ENCODE measurements at places on chromosomes 5 and 9. TPM values are rescaled to one million over a fixed set of nuclear protein-coding genes. Genes with fewer than 3 reads are reported as not detected.

- no peak for DNase-seq
Observed at GRCh38 chr9:124810663-124811355, 33.9 kb downstream of the OLFML2A start.

DNA sequence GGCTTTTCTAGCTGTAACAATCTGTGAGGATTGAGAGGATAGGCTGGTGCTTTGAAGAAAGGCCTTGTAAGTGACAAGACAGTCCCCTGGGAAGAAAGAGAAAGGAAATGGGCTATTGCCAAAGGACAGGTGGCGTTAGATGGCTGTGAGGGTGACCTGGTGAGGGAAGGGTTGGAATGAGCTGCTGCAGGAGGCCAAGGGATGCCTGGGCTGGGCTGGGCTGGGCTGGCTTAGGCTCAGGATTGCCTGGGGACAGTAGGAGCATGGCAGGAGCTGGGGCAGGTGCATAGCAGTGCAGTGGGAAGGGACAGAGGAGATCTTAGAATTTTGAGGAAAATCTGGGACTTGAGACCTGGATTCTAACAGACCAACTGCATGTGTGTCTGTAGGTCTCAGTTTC, 9.7 kb upstream of the MYOZ3 start:
- DNase-seq, result no peak

DNA sequence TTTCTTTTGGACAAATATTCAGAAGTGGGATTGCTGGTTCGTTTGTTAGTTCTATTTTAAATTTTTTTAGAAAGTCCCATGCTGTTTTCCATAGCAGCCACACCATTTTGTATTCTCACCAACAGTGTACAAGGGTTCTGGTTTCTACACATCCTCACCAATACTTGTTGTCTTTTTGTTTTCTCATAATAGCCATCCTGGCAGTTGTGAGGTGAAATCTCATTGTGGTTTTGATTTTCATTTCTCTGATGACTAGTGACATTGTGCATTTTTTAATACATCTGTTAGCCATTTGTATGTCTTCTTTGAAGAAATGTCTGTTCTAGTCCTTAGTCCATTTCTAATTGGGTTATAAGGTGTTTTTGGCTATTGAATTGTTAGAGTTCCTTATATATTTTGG, 214.3 kb downstream of the ARRDC3 start:
- DNase-seq, result no peak

GRCh38 chr9:5438301-5439162, 807 bp upstream of the PLGRKT start:
- peak; percentile 48 for DNase-seq

DNA sequence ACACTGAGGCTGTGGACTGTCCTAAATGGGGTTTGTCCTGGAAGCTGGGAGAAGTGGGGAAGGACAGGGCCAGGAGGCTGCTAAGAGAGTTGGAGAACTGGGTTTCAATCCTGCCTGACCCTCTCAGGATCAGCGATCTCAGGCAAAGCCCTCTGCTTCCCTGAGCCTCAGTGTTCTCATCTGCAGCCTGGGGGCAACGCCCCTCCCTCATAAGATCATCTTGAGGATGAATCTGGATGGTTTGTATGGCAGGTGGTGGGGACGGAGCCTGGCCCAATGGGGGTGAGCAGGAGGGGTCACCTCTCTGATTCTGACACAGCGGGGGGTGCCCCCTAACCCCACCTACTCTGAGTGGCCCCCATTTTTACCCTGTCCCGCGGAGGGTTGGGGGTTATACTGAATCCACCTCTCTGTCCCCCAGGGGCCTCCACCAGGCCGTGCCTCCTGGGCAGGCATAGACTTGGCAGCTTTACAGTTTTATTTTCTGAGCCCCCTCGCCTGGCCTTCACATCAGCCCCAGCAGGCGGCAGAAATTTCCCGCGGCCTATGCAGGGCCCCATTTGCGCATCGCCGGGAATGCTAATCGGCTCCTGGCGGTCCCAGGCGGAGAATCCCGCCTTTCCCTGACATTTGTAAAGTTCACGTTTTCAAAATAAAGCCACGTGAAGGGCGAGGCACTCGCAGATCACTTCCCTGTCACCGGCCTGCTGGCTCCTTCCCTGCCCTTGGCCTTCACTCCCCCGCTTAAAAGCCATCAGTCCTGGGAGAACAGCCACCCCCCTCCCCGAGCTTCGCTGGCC, 17.8 kb upstream of the LAMC3 start:
- no peak for DNase-seq

DNA sequence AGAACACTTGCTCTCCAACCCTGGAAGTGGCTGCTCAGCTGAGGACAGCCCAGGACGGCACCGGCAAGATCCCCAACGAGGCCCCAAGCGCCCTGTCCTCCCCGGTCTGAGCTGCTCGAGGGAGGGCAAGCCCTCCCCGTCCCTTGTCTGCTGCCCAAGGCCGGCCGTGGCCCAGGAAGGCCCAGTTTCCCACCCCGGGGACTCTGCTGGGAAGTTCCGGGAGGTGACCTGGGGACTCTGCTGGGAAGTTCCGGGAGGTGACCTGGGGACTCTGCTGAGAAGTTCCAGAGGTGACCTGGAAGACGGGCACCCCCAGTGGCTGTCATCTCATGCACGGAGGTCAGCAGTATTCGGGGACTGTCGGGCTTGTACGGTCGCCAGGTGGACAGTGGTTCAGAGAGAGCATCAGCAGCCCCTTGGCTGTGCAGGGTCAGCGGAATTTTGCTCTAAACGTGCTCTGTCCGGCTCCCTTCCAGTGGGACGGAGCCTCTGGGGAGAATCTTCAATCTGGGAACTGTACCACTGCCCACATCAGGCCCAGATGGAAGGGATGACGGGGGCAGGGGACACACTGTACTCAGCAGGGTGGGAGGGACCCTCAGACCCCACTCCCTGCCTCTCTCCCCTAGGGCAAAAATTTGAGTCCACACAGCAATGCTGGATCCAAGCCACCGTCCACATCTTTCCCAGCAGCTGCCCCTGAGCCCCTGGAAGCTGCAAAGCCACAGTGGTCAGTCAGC, 7.2 kb downstream of the NACC2 start:
- no peak for DNase-seq

GRCh38 chr5:60722416-60722815, 22.4 kb upstream of the DEPDC1B start:
- DNase-seq, result no peak

GRCh38 chr5:81400375-81400774, 6.4 kb upstream of the ACOT12 start:
- no peak for DNase-seq

DNA sequence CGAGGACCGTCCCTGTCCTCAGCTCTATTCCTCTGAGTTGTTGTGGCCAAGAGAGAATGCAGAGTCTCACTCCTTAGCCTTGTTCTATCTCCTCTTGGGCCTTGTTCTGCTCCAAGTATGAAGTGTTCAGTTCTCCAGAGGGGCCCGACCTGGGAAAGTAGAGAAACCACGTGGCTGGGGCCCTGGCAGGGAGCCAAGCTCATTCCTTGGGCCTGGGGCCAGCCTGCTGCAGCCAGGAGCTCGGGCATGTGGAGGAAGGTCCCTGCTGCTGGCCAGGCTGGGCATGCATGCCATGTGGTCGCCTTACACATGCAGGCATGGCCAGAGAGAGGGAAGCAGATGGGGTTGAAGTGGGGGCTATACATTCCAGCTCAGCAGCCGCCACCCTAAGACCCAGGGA, 60.7 kb downstream of the COL27A1 start:
- DNase-seq, result no peak

DNA sequence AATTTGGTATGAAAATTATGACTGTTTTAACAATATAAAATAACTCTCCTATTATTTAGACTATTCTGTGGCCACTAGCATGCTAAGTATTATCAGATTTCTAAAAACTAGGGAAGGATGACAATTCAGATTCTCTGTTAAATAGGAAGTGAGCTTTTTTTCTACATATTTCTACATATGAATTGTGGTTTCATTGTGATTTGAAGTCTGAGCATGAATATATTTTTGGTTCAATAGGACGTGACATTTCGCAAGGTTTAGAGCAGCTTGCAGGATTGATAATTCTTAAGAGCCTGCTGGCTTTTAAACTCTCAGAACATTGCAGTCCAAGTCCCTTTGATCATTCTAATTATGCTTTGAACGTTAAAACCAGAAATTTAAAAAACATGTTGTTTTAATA, 82.9 kb downstream of the ADGRV1 start:
- DNase-seq, result no peak

GRCh38 chr5:66340786-66341185, 196.7 kb downstream of the SREK1 start:
- no peak for DNase-seq

GRCh38 chr5:128631771-128632170, 93.7 kb upstream of the FBN2 start:
- DNase-seq, result no peak

DNA sequence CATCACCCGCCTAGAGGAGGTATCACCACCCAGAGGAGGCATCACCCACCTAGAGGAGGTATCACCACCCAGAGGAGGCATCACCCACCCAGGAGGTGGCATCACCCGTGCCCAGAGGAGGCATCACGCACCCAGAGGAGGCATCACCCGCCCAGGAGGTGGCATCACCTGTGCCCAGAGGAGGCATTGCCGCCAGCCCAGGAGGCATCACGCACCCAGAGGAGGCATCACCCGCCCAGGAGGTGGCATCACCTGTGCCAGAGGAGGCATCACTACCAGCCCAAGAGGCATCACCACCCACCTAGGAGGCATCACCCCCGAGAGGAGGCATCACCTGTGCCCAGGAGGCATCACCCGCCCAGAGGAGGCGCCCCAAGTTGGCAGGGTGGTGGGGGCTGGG, 2.6 kb downstream of the NOTCH1 start:
- DNase-seq, result no peak

DNA sequence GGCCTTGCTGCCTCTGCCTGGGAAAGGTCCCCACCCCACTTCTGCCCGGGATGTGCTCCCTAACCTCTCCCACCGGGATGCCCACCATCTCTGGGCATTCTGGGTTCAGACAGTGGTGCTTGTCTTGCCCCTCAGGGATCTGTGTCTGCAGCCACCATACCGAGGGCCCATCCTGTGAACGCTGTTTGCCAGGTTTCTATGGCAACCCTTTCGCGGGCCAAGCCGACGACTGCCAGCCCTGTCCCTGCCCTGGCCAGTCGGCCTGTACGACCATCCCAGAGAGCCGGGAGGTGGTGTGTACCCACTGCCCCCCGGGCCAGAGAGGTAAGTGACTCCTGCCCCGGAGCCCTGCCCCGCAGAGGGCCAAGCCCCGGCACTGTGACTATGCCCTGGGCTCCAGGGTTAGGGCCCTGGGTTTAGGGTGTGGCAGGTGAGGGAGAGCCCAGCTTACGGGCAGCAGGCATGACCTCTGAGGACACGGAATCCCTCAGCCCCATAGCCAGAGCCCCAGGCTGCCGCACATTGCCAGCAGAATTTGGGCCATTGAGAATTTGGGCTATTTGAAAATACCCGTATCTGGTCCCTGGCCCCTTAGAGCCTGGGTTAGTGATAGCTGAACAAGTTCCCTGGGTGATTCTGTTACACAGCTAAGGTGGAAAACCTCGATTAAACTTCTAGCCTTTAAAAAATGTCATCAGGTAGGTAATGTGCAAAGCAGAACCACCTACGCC, 35.3 kb upstream of the AIF1L start:
- DNase-seq, result no peak

DNA sequence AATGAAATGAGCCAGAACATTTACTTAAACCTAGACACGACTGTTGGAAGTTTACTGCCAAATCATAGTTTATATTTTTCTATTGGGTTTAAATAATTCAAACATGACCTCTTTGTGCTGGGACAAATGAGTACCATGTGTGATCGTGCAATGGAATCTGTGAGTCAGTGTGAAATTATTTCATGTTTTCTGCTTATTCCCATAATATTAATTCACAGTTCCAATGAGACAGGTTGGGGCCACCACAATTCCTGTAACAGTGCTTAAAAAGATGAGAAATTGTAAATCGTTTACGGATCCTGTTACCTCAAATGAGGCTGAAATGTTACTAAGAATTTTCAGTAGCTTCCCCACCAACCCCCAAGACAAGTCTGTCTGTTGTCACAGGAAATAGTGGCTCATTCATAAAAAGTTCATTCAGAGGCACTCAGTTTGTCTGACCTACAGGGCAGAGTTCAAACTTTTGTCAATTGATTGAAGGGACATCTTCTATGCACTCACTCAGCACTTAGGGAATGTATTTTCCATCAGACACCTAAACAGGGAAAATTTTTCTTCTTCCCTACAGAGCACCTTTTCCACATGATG, 563.9 kb upstream of the ADAMTS16 start:
- DNase-seq, result no peak

DNA sequence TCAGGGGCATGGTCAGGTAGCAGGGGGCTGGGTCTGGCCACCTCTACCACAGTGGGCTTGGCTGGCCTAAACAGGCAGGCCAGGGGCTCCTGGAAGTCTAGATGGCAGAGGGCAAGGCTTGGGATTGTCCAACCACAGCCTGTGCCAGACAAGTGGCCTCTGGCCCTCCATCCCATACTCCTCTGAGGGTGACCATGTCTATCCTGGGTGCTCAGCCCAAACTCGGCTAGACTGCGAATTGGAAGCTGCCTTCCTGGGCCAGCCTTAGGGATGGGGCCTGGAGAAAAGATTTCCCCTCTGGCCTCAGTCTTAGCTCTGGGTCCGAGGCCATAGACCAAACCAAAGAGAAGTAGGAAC, 110.5 kb downstream of the PHF2 start:
- no peak for DNase-seq

- DNase-seq, result no peak
Observed at GRCh38 chr5:168118042-168118668, 173.3 kb upstream of the WWC1 start.

- no peak for DNase-seq
Observed at GRCh38 chr5:37631939-37632338, 207.9 kb downstream of the GDNF start.

GRCh38 chr9:19650312-19650711, 138.5 kb downstream of the SLC24A2 start:
- DNase-seq, result no peak

DNA sequence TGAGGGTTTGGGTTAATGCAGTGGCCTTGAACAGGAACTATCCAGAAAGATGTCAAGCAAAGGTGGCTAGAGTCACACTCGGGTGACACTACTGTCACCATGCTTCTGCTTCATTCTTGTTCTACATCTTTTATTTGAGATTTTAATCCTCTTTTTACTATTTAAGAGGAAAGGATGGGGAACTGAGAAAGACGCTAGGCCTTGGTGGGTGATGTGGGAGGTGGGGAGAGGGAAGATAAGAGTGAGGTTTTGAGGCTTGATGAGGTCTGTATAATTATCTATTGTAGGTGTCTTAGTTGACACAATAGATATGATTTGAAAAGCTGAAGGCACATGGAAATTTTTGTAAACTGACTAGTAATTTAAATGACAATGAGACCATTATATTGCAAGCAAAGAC, 3.5 kb upstream of the BASP1 start:
- DNase-seq, result no peak

The ZER1 gene
- 18.7 TPM for total RNA-seq

The FCN2 gene
- total RNA-seq, result not detected

The ADGRD2 gene
- total RNA-seq, result not detected

The SPINK7 gene
- total RNA-seq, result not detected

The RANBP3L gene
- total RNA-seq, result not detected

The ORM1 gene
- not detected for total RNA-seq
